ENCODE measurements at places on chromosomes 11 and 22. TPM values are rescaled to one million over a fixed set of nuclear protein-coding genes. Genes with fewer than 3 reads are reported as not detected.

CCDC116 gene
- not detected for total RNA-seq

GRCh38 chr22:31947296-31947695 lies 3.0 kb downstream of the YWHAH start:
- peak; percentile 42 for DNase-seq

GRIA4 gene
- 6.8 TPM for total RNA-seq

GRCh38 chr11:35158701-35159510 lies 19.9 kb downstream of the CD44 start:
- peak; percentile 86 for DNase-seq

- DNase-seq: peak; percentile 36
Observed at GRCh38 chr11:81792416-81792815, 941.2 kb downstream of the FAM181B start.

- no peak for DNase-seq
Observed at GRCh38 chr11:60743058-60743457, 13.6 kb upstream of the MS4A15 start.
